ENCODE measurements at places on chromosomes 1 and 21. TPM values are rescaled to one million over a fixed set of nuclear protein-coding genes. Genes with fewer than 3 reads are reported as not detected.
A peak's percentile ranks its signal among the peaks of the same experiment; 100 is the strongest.

DNA sequence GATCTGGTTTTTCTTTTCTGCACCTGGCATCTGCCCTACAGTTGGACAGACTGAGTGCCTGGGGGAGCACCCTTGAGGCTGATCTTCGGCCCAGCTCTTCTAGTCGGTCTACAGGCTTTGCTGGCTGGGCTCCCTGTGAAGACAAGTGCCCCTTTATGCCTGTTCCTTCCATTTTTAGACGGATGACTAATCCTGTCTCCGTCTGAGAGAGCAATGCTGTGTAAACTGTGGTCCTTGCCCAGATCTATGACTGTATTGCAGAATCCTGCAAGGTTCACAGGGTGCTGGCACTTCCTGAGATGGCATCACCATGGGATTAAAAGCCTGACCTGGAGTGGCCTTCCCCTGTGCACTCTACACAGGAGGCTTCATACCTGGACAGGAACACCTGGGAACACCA lies 47.6 kb upstream of the SAMD13 start:
- peak; percentile 94 for DNase-seq

DNA sequence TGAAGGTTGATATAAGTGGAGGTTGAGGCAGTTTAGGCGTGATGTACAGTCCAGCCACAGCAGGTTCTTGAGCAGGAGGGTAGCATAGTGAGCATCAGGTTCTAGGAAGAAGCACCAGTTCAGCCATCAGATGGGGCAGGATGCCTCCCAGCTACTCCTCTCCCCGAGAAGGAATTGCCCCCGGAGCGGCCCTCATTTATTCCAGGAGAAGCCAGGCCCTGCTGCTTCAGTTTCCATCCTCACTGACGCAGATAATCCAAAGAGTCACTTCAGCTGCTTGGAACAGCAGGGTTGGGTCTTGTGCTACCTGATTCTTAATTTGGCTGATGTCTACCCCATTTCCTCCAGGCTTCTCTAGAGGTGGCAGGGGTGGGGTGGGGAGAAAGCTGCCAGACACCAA lies 54.7 kb downstream of the LACTBL1 start:
- DNase-seq = no peak

The S100A3 gene
- 5.2 TPM for total RNA-seq

The SYT14 gene
- total RNA-seq = 10.8 TPM

The WNT2B gene
- total RNA-seq = 33.5 TPM

The DR1 gene
- 37.7 TPM for total RNA-seq

GRCh38 chr1:26747048-26747447 lies 40.7 kb upstream of the PIGV start:
- no peak for DNase-seq

The OR2L2 gene
- not detected for total RNA-seq

The KRTAP13-2 gene
- total RNA-seq = not detected

GRCh38 chr1:115714572-115715141 lies 53.9 kb downstream of the CASQ2 start:
- peak; percentile 96 for DNase-seq

The SFN gene
- 97.9 TPM for total RNA-seq
